ENCODE measurements at places on chromosomes 6 and 20.

- no peak for DNase-seq
Observed at GRCh38 chr6:21609881-21610329, 16.4 kb downstream of the SOX4 start.

- DNase-seq: no peak
Observed at GRCh38 chr6:73525546-73526330, 4.9 kb upstream of the EEF1A1 start.

DNA sequence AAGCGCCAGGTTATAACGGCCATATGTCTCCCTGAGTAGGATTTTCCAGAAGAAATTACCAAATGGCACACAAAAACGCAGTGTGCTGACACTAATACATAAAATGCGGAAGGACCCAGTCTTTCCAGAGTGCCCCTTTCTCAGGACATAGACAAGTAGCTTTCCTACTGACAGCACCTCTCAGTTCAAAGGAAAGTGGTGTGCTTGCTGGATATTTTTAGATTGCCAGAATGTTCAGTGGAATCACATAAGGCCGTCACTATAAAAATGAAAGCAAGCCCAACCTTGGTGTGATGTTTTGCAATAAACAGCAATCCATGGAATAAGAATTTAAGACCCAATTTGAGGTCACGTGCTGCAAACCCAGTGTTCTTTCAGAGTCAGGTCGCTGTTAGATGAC lies 135.5 kb upstream of the AGPAT4 start:
- DNase-seq: no peak

DNA sequence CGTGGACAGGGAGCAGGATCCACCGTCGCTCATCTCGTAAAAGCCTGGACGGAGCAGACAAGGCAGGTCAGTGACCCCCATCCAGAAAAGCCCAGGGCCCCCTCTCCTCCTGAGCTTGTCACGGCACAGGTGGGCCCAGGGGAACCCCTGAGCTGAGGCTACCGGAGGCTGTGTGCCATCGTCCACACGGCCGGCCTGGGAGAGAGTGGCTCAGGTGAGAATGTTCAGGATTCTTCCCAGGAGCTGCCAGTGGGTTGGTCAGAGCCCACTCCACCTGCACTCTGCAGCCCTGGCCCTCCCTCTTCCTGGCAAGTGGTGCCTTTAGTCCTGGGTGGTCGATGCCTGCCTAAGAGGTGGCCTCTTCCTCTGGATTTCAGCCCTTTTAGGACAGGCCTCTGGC lies 9.2 kb downstream of the DACT2 start:
- DNase-seq: no peak

DNA sequence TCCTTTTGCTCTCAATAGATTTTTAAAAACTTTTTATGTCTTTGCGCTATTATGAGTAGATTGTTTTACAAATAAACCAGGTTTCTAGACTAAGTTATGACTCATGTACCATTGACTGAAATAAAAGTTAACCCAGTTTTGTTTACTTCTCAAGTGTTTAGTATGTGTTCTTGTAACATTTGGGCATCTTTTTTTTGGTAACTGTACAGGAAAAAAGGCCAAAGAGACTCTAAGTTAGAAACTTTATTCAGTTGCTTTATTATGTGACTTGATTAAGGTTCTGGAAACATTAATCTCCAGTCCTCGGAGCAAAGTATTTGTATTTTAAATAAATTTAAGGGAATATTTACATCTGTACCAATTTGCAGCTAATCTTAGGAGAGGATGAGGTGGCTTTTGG lies 2.9 kb downstream of the NKAIN2 start:
- no peak for DNase-seq

- no peak for DNase-seq
Observed at GRCh38 chr6:159427771-159428170, 258.6 kb downstream of the FNDC1 start.

GRCh38 chr6:20921578-20921977 lies 387.3 kb downstream of the CDKAL1 start:
- no peak for DNase-seq

GRCh38 chr20:43831481-43832065 lies 83.1 kb upstream of the TOX2 start:
- DNase-seq: no peak

DNA sequence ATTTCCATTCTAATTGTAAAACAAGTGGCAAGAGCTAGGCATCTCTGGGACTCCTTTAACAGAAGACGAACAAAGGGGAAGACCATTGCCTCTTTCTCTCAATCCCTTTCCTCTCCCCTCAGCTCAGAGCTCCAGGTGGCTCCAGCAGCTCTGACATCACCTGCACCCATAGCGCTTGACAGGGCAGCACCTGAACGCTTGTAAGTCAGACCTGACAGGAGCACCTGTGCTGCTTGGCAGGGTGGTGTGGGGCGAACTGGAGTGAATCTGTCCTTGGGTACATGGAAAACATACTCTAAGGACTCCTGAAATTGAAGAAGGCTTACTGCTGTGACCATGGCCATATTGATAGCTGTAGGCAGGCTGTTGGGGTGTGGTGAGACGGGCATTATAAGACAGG lies 409.5 kb upstream of the AGPAT4 start:
- no peak for DNase-seq

DNA sequence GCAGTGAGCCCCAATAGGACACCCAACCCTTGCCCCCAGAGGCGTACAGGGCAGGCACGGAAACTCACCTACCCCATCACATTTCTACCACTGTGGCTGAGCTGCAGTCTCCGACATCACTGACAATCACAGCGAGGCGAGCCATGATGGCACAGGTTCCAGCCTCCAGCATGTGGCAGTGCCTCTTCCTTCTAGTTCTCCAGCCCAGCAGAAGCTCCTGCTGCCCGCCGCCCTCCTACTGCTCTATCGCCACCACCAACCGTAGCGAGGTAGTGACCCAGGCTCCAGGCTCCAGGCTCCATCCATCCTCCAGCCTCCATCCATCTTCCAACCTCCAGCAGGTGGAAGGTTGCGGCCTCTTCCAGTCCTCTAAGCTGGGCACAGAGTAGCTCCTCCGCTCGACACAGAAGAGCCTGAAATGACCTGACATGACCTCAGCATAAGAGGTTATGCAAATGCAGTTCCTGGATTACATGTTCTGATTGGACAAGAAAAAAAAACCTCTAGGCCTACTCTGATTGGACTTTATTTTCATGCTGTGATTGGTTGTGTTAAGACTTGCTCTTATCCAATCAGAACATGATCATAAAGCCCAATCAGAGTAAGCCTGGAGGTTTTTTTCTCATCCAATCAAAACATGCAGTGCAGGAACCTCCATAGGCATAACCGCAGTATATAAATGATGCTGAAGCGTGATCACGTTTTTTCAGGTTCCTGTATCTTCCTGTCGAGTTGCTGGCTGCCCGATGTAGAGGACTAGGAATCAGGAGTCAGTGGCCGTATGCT lies 438.9 kb upstream of the ZNF337 start:
- no peak for DNase-seq

DNA sequence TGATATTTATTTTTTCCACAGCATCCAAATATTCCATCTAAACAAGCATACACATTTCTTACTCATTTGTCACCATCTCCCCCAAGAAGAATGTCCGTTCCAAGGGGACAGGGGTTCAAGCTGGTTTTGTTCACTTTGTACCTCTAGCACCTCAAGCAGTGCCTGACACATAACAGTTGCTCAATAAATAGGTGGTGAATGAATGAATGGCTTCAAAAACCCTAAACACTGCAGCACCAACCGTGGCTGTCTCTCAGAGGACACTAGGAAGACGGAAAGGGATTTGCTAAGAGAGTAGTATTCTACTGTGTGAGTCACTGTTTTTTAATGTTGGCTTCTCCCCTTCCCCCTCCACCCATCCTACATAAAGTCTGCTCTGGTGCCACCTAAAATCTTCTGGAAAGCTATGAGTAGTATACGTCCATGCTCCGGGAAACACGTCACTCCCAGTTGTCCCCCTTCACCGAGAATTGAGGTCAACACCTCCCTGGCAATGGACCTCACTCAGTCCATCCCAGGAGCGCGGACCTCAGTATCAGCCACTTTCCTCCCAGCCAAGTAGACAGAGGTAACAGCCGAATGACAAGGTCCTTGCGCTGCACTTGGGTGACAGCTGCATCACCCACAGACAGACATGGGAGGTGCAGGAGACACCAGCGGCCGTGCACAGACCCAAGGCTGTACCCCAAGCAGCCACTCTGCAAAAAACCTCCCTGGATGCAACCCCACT lies 107.4 kb downstream of the PREX1 start:
- DNase-seq: no peak

DNA sequence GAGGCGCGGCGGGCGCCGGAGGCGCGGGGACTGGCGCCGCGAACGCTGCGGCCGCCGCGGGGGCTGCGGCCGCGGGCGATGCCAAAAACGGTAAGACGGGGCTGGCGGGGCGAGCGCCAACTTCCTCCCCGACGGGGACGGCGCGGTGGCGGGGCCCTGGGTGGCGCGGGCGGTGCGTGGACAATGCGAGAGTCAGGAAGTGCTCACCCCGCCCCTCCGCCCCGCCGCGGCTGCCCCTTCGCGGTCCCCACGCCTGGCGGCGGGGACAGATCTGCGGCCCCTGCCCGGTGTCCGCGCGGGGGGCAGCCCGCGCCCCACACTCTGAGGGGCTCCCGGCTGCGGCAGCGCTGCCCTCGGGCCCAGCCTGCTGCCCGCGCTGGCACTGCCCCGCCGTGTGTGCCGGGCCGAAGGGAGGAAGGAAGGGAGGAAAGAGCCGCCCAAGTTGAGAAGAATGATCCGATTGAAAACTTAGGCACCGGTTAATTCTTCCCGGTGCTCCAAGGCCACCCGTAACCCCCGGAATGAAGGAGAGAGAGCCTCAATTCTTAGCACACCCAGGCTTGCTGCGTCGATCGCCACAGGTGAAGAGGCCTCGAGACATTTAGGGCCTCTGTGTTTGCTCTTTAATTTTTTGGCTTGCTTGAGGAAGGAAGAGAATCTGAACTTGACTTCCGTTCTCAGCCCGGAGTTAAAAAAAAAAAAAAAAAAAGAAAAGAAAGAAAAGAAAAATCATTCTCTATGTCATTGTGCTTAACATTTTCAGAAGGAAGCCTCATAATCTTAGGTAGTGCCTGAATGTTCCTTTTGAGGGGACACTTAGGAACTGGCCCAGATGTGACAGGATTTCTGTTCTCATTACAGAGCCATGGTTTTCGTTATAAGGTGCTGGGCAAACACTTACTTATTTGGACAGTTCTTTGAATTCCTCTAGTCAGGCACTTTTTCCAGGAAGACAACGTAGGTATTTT lies 982 bp downstream of the HECA start:
- DNase-seq: no peak

GRCh38 chr6:141199074-141199473 lies 933.7 kb upstream of the GJE1 start:
- DNase-seq: no peak

DNA sequence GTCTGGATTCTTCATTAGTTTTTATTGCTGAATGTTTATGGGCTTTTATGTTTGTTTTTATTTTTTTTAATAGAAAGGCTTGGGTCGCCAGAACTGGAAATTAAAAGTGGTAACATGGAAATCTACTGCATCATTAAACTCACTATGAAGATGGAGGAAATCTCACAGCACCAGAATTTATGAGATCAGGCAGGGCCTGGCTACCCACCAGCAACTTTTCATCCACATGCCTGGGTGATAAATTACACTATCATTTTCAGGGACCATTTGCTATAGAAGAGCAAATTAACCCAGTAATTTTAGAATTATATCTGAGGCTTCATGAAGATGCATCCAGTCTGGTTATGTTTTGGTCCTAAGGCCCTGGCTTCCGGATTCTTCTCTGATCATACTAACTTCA lies 57.8 kb upstream of the PLCB4 start:
- no peak for DNase-seq

DNA sequence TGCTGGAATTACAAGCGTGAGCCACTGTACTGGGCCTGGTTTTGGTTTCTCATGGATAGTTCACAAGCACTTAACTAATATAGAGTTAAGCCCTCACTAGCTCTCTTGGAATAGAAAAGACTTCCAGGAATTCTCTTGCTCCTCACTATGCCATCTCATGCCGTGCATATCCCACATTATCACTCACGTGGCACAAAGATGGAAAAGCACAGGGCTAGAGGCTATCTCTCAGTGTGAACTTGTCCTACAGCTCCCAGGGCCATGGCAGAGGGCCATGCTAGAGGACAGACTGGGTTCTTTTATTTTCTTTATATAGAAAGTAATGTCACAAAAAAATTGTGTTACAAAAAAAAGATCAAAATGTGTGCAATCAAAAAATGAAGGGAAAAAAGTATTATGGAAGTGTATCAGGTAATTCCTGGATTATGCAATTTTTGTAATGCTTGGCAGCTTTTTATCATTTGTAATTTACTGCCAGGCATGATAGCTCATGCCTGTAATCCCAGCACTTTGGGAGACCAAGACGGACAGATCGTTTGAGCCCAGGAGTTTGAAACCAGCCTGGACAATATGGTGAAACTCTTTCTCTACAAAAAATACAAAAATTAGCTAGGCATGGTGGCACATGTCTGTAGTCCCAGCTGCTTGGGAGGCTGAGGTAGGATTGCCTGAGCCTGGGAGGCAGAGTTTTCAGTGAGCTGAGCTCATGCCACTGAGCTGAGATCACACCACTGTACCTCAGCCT lies 6.4 kb upstream of the SLC2A12 start:
- no peak for DNase-seq

DNA sequence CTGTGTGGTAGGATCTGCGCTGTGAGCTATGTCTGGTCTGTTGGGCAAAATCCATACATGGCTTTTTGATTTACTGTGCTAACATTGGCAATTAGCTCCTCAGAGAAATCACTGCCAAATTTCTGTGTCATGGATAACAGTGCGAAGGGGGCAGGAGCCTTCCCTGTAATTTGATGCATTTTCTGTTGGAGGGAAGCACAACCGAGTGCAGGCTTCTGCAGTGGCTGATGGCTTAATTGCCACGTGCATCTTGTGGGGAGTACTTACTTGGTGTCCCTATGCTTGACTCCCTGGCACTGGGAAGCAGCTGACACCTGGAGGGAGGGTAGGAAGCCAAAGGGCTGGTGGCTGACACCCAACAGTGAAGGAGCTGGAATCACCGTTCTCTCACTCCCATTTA lies 99.3 kb upstream of the PROKR2 start:
- no peak for DNase-seq

- DNase-seq: no peak
Observed at GRCh38 chr20:61447952-61448351, 195.9 kb downstream of the CDH4 start.

DNA sequence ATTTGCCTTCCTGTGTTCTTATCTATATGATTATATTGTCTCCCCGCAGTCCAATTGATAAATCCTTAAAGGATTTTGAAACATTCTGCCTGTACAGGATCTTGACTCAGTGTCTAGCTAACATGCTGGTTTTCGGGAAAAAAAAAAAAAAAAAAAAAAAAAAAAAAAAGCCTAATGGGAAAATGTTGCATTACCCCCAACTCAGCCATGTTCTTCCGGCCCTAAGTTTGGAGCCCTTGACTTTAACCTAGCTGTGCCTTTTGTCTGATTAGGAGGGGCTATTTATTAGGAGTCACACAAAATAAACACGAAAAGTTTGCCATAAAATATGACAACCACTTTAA lies 244.4 kb upstream of the TCF21 start:
- DNase-seq: no peak

- no peak for DNase-seq
Observed at GRCh38 chr6:29853245-29853644, 25.6 kb downstream of the HLA-G start.

- DNase-seq: no peak
Observed at GRCh38 chr6:30493643-30494250, 4.4 kb downstream of the HLA-E start.
